Activated CD8-positive, alpha-beta memory T cell treated with anti-CD3 and anti-CD28 coated beads for 1 hour (primary cell): ENCODE measurements at places on chromosomes 11 and 22.

GRCh38 chr22:24578355-24579257, 14.3 kb downstream of the LRRC75B start:
- no peak for DNase-seq

- DNase-seq = no peak
Measured at GRCh38 chr22:24772493-24773220, 1.9 kb downstream of the PIWIL3 start.

- no peak for DNase-seq
Measured at GRCh38 chr11:64877390-64878222, 815 bp downstream of the EHD1 start.

DNA sequence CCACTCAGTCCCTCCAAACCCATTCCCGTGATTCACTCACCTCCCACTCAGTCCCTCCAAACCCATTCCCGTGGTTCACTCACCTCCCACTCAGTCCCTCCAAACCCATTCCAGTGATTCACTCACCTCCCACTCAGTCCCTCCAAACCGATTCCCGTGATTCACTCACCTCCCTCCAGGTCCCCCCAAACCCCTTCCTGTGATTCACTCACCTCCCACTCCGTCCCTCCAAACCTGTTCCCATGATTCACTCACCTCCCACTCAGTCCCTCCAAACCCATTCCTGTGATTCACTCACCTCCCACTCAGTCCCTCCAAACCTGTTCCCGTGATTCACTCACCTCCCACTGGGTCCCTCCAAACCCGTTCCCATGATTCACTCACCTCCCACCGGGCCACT, 639.6 kb downstream of the BRD1 start:
- no peak for DNase-seq

- DNase-seq = no peak
Measured at GRCh38 chr11:118841469-118842242, 42.0 kb upstream of the CXCR5 start.

DNA sequence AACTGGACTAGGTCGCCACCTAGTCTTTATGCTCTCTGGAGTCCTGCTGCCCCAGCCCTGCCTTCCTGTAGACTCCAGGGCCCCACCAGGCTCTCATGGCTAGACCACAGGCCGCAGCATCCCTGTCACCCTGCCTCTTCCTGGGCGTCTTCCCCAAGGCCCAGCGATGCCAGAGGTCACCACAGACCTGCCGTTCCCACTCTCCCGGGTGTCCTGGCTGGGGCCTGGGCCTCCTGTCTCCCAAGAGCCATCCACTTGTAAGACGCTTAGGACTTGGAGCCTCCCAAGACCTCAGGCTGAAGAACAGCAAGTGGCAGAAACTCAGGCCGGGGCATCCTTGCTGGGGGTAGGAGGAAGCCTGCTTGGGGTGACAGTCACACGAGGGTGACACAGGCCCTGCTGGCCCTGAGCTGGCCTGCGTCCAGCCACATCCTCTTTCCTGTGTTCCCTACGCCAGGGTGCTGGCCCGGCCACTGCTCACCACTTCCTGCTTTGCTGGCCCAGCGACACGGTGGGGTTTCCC, 2.0 kb upstream of the TCIRG1 start:
- DNase-seq = no peak

DNA sequence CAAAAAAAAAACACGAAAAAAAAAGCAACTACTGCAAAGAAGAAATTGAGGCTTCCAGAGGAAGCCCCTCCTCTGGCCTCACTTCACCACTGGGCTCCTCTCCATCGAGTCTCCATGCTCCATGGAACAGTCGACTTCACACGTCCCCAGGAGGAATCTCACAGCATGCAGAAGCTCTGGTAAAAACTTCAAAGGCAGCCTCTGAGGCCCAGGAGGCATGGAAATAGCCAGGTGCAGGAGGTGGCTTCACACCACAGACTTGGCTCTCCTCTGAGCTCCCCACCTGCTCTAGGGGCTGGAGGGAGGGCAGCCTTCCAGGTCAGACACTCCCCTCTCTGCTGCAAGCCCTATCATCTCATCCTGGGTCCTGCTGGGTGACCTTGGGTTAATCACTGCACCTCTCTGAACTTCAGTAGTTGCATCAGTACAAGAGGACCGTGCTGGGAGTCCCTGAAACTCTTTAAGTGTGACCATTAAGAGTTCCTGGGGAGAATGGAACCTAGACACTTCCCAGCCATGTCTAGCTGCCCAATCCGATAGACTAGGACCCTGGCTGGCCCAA, 8.2 kb downstream of the PDE2A start:
- DNase-seq = no peak

GRCh38 chr11:46045811-46046210, 75.4 kb downstream of the PHF21A start:
- no peak for DNase-seq

- no peak for DNase-seq
Measured at GRCh38 chr11:100855466-100856067, 168.5 kb downstream of the ARHGAP42 start.
